ENCODE measurements at places on chromosomes 1 and 21. TPM values are rescaled to one million over a fixed set of nuclear protein-coding genes. Genes with fewer than 3 reads are reported as not detected.

NEGR1 gene
- total RNA-seq = not detected

OR2W3 gene
- total RNA-seq = not detected

POU2F1 gene
- total RNA-seq = 20.3 TPM

RGS4 gene
- total RNA-seq = not detected

AADACL3 gene
- total RNA-seq = not detected

CSMD2 gene
- total RNA-seq = not detected

SH3BGR gene
- total RNA-seq = 2.7 TPM

DRAXIN gene
- total RNA-seq = 0.02 TPM

SMPDL3B gene
- 0.53 TPM for total RNA-seq

ANXA9 gene
- 0.27 TPM for total RNA-seq

FCRL4 gene
- not detected for total RNA-seq

ECM1 gene
- 0.96 TPM for total RNA-seq

BTBD19 gene
- 17.2 TPM for total RNA-seq

HEYL gene
- 0.19 TPM for total RNA-seq

SLC30A2 gene
- total RNA-seq = not detected

OR10Z1 gene
- total RNA-seq = not detected
